ENCODE measurements at places on chromosomes 4 and X.

DNA sequence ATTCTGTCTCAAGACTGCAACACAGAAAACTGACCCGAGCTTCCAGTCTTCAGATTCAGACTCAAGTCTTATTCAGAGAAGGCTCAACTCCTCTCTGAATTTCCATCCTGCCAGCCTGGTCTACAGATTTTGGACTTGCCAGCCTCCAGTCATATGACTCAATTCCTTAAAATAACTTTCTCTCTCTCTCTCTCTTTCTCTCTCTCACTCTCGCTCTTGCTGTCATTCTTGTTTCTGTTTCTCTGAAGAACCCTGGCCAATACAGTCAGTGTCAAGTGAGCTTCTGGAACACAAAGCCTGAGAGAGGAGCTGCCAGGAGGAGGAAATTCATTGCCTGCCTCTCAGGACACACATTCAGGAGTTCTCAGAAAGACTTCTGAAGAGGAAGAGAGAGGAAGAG is 154.9 kb downstream of the PARM1 start:
- DNase-seq, result no peak

GRCh38 chrX:65017451-65017850 is 41.2 kb upstream of the ZC4H2 start:
- DNase-seq, result no peak

- no peak for DNase-seq
Measured at GRCh38 chr4:78768452-78769180, 7.5 kb upstream of the BMP2K start.

- DNase-seq, result no peak
Measured at GRCh38 chr4:93403571-93403970, 425.0 kb upstream of the ATOH1 start.

DNA sequence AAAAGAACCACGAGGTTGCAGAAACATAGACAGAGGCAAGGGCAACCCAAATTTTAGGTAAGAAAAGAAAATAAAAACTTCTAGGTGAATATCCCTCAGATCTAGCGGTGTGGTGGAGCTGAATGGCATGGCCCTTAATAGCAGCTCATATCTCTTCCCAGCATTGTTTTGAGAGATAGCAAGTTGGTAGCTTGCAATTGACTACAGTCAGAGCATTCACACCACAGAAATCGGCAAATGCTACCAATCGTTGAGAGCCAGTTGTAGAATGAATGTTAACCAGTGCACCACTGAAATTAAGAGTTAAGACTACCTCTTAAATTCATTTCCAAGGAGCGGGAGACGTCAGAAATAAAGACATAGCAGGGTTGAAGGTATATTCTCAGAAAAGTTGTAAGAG is 184.0 kb upstream of the KIT start:
- DNase-seq, result no peak

DNA sequence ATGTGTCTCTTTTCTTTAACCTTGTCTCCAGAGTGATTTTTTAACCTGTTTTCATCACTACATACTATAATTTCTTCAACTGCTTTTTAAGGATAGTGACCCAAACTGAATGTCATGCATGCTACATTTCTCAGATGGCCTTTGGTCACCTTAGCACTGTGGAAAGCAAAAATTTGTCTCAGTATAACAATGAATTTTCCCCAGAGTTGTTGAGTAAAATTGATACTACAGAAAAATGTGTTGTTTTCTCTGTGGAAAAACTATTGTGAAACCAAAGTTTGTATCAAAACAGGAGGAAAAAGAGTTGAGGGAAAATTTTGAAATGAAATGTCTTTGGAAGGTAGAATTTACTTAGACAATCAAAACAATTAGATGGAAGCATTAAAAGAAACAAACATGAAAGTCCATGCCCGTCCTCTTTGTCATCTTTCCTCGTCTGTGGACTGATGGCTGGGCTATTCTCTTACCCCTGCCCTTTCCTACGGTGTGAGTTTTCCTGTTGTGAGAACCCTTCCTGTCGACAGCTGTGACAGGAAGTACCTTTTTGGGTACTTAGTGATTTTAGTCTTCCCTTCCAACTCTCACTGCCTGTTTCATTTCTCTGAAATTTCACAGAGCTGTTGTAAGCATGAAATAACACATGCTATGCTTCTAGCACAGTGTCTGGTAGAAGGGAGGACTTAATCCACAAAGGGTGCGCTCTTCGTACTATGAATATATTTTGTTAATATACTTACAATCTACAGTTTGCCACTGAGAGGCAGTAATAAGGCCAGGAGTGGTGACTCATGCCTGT is 50.8 kb downstream of the LRP2BP start:
- DNase-seq, result no peak

All from head of caudate nucleus (tissue), 42 donors.